ENCODE measurements at places on chromosomes 5 and 9.
A peak's percentile ranks its signal among the peaks of the same experiment; 100 is the strongest.

DNA sequence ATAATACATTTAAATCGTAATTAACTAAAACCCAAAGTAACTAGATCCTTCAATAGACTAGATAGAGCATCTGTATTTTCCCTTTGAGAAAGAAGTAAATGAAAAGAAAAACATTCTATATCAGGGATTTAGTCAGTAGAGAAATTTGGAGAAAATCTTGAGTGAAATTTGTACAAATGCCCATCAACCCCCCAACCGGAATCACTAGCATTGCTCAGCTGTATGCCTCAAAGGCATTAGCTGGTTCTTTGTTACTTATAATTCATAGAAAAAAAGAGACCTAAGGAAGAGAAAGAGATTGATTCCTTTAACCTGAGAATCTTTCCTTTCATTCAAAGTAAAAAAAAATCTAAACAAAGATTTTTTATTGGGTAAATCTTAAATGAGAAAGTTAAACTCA, 659 bp downstream of the OMD start:
- DNase-seq = no peak

DNA sequence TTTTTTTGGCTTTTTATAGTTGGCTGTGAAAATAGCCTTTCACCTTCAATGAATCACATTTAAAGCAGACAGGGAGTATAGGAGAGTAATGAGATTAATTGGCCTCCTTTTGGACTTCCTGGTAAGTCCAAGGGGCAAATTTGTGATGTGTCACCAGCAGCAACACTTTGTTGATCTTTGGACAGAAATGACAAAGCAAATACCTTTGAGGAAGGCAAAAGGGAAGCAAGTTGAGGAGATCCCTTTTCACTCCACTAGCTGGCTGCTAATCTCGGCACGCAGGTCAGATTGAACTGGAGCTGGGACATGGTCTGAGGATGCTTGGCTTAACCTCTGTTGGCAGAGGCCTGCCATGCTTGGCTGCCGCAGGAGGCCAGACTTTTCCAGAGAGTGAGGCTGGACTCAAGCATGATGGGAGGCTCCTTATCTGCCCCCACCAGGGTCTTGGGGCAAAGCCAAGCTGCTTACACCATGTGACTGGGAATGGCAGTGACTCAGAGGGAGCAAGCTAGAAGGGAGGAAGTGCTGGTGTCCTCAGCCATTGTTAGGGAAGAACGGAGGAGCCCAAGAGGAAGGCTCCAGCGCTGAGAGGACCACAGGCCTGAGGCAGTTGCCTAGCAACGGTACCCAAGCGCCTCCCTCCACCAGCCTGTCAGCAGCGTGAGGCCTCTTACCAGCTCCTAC, 174.5 kb upstream of the MAP1B start:
- peak; percentile 65 for DNase-seq

DNA sequence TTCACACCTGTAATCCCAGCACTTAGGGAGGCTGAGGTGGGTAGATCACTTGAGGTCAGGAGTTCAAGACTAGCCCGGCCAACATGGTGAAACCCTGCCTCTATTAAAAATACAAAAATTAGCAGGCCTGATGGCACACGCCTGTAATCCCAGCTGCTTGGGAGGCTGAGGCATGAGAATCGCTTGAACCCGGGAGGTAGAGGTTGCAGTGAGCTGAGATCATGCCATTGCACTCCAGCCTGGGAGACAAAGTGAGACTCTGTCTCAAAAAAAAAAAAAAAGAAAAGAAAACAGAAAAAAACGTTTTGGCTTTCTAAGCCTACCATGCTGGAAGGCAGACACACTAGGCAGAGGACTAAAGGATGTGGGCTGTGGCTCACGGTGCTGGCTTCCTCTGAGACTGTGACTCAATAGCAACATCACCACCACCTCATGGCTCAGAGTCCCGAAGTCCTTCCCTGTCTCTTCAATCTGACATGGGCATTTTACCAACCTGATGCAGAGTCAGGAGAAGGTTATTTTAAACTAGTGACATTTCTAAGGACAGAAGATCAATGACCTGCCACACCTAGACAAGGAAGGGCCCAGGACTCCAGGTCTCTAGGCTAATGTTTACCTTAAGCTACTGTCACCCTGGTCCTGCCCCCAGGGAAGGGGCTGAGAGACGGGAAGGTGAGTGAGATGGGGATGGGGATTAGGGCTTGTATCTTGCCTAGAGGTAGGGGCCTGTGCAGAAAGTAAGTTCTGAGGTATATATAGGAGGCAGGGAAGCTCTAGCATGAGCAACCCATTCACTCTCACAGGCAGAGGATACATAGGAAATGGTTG, 3.7 kb downstream of the ECSCR start:
- DNase-seq = peak; percentile 84

GRCh38 chr5:72417333-72418062, 89.7 kb downstream of the ZNF366 start:
- no peak for DNase-seq

- DNase-seq = no peak
Observed at GRCh38 chr9:1536522-1537170, 478.5 kb upstream of the SMARCA2 start.

GRCh38 chr5:91937121-91937520, 554.0 kb upstream of the ARRDC3 start:
- DNase-seq = peak; percentile 74

- no peak for DNase-seq
Observed at GRCh38 chr5:50856401-50857119, 190.1 kb downstream of the PARP8 start.

DNA sequence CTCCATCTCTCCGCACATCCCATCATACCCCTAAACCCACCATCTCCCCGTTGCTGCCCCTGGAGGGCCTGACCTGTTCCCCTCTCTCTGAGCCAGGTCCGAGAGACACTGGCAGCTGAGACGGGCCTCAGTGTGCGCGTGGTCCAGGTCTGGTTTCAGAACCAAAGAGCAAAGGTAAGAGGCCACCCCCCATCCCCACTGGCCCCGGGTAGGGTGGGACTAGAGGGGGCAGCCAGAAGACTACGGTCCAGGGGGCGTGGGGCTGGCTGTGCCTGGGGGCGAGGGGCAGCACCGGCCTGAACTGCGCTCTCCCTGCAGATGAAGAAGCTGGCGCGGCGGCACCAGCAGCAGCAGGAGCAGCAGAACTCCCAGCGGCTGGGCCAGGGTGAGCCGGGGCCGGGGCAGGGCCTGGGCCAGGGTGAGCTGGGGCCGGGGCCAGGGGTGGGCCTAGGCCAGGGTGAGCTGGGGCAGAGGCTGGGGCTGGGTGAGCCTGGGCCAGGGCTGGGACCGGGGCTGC, 79.8 kb downstream of the LMX1B start:
- no peak for DNase-seq

DNA sequence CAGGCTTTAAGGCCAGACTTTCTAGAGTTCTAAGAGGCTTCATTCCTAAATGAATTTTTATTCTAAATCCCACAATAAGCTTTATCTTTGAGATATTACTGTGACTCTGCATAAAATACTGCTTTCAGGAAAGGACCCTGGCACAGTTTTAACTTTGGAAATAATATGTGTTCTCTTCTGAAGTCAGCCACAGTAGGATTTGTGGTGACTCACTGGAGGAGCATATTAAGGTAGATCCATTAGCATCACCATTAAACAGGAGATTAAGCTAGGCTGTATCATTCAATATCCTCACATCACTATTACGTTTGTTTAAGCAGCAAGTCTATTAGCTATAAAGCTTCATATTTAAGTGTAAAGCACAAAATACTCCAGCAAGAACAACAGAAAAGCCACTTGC, 186.1 kb upstream of the IZUMO3 start:
- DNase-seq = no peak

DNA sequence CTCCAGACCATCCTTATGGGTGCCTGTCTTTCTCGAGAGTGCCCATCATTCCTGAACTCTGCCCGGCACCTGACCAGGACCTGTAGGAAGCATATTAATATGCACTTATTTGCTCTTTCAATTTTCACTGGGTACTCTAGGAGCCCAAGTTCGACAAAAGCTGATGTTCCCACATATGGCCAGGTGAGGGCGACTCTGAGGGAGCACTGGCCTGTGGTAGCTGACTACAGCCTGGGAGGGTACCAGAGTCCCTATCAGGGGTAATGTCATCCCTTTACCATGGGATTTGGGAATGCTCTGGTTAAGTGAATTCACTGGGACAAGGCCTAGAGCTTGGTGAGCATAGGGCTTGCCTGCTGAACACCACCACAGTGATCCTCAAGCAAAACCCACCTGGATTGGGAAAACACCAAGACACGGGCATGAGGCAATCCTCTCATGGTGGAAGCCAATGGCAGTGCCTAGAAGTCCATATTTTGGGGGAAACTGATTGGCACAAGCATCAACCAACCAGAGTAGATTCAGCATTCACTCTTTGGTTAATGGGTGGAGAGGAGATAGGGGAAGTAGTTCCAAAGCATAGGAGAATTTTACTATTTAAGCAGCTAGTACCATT, 112.2 kb downstream of the MTX3 start:
- DNase-seq = peak; percentile 12

- no peak for DNase-seq
Observed at GRCh38 chr9:89412541-89412940, 85.4 kb downstream of the SEMA4D start.

DNA sequence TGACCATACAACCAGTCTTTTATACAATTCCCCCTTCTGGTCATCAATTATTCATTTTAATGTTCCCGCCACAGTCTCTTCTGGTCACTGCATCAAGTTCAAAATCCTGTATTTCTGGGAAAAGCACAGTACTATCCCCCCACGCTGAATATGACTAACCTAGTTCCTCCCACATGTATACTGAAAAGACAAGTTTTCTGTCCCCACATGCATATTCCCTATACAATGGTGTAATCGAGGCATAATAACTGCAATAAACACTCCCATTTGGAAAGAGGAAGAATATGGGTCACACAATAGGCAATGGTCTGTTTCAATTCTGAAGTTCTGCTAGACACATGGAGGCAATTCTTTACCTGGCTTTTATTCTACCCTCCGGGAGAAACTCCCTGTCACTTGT, 344.9 kb downstream of the EFNA5 start:
- no peak for DNase-seq

DNA sequence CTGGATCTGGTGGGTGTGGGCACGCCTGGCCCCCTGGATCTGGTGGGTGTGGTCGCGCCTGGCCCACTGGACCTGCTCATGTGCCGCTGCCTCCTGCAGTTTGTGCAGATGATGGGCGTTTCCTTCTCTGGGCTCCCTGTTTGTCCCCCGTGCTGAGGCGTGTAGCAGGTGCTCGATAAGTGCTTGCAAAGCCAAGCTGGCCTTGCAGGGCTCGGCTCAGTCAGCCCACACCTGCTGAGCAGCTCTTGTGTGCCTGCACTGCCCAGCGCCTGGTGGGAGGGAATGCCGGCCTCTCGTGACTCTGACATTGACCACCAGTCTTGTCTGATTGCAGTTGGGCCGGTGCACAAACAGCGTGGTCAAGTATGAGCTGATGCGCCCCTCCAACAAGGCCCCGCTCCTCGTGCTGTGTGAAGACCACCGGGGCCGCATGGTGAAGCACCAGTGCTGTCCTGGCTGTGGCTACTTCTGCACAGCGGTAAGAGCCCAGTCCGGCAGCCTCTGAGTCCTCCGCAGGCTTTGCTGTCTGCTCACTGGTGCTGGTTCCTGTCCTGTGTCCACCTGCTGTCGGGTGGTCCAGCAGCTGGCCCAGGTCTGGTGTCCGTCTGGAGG, 102.7 kb upstream of the CACNA1B start:
- DNase-seq = no peak

- DNase-seq = no peak
Observed at GRCh38 chr5:84825606-84826005, 440.9 kb upstream of the EDIL3 start.

- no peak for DNase-seq
Observed at GRCh38 chr5:132692632-132692967, 18.8 kb downstream of the IL4 start.

DNA sequence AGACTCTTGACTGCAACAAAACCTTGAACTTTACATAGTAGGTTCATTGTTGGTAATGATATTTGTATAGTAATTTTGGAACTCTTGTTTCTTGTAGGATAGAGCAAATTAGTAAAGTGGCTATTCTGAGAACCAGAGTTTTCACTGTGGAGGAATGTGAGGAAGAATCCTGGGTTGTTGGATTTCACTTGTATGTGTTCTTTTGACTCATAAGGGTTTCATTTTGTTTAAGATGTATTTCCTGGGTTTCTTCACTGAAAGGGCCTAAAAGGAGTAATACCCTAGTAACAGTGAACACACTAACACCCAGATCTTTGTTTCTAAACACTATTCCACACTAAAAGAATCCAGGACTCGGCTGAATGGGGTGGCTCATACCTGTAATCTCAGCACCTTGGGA, 20.1 kb downstream of the TTC1 start:
- DNase-seq = no peak

- DNase-seq = no peak
Observed at GRCh38 chr9:90960941-90961340, 159.3 kb downstream of the SYK start.

DNA sequence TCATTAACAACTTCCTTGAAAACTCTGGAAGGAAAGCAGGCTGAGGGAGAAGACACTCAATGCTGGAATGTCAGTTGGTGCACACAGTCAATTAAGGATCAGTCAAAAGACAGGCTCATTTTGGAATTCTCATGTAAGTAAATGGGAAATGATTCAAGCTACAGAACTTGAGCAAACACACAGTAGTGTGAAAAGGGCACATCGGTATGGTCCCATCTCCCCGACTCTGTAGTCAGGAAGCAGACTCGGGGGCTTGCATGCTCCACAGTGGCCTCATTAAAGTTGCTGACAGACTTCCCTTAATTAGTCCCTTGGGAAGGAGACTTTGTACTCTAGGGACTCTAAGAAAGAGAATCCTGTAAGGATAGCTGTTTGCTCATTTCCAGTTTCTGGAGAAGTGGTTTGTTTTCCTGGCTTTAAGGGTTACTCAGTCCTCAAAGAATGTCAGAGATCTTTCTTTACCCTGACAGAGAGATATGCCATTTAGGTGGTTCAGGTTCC, 339.2 kb downstream of the ADAMTS6 start:
- DNase-seq = peak; percentile 84

DNA sequence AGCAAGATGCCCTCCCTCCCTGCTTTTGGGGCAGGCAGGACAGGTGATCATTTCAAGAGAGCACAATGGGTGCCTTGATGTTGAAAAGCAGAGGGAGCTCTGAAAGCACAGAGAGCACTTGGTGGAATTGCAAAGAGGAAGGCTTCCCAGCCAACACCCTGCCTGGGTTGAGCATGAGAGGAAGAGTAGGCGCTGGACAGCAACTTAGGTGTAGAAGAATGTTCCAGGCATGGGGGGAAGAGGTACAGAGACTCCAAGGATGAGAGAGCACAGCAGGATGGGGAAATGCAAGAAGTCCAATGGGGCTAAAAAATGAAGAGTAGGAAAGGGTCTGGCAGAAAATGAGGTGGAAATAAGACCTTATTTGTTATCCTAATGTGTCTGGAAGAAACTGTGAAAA, 144.8 kb downstream of the TRIM36 start:
- no peak for DNase-seq

- peak; percentile 7 for DNase-seq
Observed at GRCh38 chr5:137758715-137759306, 4.6 kb upstream of the HNRNPA0 start.

DNA sequence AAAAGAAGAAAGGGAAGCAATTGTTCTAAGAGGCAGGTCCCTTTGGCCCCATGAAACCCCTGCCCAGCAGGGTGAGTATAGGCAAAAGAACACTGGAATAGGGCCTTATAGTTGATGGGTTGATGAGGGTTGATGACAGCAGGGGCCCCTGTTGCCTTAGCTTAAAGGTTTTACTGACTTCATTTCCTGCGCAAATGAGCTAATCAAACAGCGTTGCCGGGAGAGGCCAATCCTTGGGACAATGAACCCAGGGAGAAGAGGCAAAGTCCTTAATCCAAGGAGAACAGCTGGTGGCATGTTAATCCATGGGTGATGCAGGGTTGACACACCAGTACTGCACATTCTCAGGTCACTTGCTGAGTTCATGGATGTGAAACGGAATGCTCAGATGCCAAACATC, 22.0 kb upstream of the EPB41L4B start:
- no peak for DNase-seq

GRCh38 chr9:94847486-94847885, 121.0 kb downstream of the AOPEP start:
- DNase-seq = peak; percentile 82

All from fibroblast of mammary gland (primary cell).